ENCODE measurements at places on chromosomes 11 and 22.

DNA sequence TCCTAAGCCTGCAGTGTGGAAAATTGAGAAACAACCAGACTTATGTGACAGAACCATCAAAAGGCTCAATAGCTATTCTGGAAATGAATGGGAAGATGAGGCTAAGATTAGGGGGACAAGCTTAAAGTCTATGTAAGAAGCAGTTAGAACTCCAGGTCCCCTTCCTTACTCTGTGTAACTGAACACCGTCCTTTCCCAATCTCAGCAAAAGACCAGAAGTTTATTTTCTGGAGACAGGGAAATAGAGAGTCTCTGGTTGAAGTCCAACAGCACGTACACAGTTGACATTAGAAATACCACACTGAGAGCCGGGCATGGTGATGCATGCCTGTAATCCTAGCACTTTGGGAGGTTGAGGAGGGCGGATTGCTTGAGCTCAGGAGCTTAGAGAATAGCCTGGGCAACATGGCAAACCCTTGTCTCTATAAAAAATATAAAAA is 93.9 kb downstream of the CD44 start:
- DNase-seq: no peak

DNA sequence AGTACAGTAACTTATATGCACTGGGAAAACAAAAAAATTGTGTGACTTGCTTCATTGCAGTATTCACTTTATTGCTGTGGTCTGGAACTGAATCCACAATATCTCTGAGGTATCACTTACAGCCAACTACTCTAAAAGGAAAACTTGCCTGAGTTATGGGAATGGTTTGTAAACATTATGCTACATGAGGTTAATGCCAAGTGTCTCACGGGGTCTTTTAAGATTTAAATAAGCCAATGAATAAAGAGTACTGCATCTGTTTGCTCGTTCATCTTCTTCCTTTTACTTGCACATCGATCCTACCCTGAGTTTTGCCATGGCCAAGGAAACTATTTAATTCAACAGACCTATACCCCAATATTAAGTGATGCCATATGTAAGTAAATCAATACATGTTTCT is 72.0 kb upstream of the API5 start:
- DNase-seq: no peak

DNA sequence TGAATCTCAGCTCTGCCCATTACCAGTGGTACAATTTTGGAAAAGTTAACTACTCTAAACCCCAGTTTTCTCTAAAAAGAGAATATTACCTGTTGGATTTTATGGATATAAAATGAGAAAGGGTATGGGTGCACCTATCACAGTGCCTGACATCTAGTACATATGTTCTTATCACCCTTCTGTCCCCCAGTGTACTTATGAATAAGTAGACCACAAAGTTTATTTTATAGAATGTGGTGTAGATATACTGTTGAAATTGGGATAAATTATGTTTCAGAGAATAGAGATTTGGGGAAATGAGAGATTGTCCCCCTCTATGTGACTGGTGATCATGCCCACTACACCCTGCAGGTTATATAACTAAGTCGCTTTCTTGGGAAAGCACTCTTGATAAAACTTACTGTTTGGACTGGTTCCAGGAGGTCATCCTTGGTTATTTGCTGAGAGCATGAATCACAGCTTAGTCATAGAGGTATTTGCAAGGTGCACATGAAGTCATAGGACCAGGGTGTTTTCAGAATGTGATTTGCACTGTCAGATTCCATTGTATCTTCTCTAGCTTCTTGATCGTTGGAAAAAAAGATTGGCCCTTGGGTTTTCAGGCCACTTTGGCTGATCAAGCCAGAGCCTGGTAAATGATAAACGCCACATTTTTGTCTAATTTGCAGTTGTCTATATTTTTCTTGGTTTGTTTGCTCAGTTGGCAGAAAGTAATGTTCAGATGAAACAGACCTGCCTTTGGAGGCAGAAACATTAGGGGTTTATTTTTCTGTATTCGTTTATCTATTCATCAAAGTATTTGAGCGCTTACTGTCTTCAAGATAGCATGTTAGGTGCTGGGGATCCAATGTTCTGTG is 21.3 kb downstream of the STX3 start:
- DNase-seq: no peak

GRCh38 chr11:33452836-33453624 is 195.8 kb downstream of the HIPK3 start:
- no peak for DNase-seq

DNA sequence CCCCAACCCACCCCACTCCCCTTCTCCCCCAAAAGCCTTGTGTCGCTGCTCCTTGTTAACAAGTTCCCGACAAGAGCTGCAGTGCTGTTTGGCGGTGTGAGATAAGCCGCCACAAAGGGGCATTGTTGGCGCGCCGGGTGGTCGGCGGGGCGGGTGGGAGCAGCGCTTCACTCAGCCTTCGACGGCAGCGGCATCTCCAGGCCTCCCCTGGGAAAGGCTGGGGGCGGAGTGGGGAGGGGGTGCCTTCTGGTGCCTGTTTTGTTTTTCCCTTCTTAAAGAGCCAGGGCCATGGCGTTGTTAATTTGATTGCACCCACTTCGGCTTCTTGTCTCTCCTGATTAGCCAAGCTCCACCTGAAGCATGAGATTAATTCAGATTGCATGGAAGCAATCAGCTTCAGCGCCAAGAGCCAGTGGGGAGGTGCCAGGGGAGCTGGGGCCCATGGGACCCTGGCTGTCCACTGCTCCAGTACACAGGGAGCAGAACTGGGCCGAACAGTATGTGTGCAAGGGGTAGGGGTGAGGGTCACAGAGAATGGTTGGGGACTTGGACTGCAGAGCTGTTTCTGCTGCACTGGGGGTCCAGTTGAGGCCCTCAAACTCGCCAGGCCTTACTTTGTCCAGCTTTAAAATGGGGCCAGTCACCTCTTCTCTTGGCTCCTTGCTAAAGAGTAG is 165.1 kb downstream of the CEP164 start:
- DNase-seq: peak; percentile 26

GRCh38 chr11:824942-825341 is 2.8 kb upstream of the CRACR2B start:
- DNase-seq: no peak

- DNase-seq: no peak
Observed at GRCh38 chr11:113885897-113886296, 10.5 kb upstream of the USP28 start.

- no peak for DNase-seq
Observed at GRCh38 chr11:20840341-20840740, 171.0 kb downstream of the NELL1 start.

DNA sequence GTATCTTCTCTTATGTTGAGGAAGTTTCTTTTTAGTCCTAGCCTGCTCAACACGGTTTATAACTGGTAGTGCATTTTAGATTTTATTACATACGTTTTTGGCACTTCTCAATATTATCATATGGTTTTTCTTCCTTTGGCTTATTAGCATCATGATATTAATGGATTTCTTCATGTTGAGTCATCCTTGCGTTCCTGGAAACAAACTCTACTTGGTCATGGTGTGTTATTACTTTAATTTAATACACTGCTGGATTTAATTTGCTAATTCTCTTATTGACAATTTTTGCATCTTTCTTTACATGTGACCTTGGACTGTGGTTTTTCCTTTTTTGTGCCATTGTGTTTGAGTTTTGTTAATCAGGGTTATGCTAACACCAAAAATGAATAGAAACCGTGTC is 20.5 kb downstream of the IGF2 start:
- DNase-seq: no peak

DNA sequence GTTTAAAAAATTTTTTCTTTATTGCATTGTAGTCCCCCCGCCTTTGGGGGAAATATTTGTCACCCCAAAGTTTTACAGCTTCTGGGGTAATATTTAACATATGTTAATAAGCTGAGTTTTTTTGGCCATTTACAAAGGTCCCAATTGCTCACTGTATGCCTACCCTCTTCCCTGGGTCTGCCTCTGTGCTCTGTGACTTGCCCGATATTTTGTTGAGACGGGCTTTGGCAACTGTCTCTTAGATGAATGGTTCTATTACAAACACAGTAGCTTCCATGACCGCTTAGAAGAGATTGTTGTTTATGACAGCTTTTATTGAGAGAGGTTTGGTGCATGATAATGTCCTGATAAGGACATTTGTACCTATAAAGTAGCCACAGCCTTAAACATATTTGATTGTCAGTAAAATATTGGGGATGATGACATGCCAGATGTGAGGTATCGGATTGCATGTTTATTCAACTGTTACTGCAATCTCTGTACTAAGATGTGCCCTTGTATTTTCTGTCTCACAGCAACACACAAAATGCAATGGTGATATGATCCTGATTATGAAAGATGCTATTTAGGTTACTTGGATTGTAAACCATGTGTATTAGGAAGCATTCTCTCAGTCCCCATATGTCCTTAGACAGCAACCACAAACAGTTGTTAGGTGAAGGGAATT is 103.1 kb downstream of the TEAD1 start:
- DNase-seq: no peak

DNA sequence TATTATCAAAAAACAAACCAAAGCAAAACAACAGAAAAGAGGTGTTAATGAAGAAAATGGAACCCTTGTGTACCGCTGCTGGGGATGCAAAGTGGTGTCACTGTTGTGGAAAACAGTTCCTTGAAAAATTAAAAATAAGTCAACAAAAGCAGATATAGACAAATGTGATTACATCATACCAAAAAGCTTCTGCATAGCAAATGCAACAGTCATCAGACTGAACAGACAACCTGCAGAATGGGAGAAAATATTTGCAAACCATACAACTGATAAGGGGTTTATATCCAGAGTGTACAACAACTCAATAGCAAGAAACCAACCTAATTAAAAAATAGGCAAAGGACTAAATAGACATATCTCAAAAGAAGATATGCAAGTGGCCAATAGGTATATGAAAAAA is 22.9 kb upstream of the CARS1 start:
- DNase-seq: no peak

DNA sequence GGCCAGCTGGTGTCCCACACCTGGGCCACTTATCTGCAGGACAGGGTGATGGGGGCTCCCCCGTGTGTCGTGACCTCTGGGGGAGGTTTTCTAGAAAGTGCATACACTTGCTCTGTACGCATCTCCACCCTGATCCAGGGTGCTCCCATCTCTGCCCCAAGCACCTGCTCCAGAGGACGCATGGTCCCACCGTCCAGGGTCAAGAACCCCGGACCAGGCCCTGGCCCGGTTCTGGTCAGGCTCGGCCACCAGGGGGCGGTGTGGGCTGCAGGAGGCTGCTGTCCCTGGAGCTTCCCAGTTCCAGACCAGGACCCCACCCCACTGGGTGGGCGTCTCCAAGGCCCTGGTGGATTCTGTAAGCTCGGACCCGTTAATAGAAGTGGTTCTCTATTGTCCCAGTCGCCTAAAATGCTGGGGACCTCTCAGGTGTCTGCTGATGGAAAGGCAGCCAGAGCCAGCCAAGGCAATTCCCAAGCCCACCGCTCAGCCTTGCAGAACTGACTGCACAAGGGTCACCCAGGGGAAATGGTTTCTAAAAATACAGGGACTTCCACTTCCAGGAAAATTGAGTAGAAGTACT is 34.7 kb upstream of the SEPTIN5 start:
- no peak for DNase-seq

GRCh38 chr11:68500206-68500605 is 39.7 kb downstream of the PPP6R3 start:
- DNase-seq: no peak

DNA sequence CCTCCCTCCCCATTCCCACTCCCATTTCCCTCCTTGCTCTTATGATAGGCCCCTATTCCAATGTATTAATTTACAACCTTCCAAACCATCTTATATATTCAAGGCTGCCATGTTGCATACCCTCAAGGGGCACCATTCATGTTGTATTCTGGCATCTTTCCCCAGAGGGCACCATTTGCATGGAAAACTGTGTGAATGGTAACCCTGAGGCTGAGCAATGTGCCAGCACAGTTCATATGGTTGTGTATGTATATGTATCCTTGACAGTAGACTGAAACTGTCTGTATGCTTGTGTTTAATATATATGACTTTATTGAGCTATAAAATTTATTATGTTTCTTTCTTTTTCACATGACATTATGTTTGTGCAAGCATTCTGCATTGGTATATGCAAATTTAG is 7.3 kb downstream of the RASSF10 start:
- no peak for DNase-seq

DNA sequence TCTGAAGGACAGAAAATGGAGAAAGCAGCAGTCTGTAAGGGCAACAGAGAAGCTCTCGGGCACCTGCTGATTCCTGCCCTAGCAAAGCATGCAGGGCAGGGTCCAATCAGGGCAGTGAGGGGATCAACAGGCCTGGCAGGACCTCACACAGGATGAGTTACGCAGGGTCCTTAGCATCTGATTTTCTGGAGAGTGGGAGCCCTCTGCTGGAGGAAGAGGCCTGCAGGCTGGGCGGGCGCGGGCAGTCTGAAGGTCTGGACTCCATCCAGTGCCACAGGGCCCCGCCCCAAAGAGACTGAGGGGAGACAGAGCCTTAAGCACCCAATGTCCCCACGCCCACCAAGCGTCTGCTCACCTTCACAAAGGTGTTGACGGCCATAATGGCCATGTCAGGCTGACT is 28.9 kb downstream of the AP1B1 start:
- no peak for DNase-seq

DNA sequence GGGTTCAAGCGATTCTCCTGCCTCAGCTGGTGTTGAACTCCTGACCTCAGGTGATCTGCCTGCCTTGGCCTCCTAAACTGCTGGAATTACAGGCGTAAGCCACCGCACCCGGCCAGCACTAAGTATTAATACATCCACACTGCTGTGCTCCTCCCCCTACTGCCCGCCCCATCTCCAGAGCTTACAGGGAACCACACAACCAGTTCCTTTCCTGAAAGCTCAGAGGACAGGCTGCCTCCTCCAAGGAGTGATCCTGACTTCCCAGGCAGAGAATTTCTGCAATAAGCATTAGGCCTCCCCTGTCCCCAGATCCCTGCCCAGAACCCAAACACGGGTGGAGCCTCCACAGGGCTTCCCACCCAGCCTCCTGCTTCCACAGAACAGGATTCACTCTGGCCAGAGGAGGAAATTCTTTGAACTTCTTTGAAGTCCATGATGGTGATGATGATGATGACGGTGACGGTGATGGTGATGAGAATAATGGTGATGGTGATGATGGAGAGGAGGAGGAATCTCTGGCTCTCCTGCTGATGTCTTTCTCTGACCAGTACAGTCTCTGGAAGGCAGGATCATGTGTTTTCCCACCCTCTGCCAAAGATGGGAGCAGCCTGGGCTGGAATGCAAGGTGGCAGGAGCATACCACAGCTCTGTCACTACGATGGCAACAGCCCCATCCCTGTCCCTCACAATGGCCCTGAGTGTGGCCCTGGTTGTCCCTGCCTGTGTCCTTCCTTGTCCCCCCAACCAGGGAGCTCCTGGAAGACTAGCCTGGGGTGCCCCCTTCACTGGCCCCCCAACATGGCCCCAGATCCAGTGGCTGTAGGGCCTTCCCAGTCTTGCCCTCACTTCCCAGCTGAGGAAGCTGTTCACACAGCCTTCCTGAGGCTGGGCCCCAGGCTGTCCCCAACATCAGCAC is 33.5 kb upstream of the CSNK1E start:
- DNase-seq: no peak

- no peak for DNase-seq
Observed at GRCh38 chr11:118699506-118700220, 20.2 kb upstream of the TREH start.

DNA sequence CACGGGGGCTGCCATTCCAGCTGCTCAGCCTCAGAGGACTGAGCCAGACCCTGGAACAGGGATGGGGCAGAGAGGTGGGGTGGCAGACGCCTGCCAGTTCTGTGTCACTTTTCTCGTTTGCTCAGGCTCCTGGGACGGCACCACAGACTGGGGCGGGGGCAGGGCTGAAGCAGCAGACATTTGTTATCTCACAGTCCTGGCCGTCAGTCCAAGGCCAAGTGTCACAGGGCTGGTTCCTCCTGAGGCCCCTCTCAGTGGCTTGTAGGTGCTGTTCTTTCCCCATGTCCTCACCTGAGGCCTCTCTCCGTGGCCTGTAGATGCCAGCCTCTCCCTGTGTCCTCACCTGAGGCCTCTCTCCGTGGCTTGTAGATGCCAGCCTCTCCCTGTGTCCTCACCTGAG is 24.7 kb downstream of the TPCN2 start:
- DNase-seq: no peak

Data from renal cortex interstitium (tissue), 15 donors.